ENCODE measurements at places on chromosomes 4 and X. TPM values are rescaled to one million over a fixed set of nuclear protein-coding genes. Genes with fewer than 3 reads are reported as not detected.

- DNase-seq: no peak
Observed at GRCh38 chr4:113505044-113505443, 256.5 kb downstream of the CAMK2D start.

DNA sequence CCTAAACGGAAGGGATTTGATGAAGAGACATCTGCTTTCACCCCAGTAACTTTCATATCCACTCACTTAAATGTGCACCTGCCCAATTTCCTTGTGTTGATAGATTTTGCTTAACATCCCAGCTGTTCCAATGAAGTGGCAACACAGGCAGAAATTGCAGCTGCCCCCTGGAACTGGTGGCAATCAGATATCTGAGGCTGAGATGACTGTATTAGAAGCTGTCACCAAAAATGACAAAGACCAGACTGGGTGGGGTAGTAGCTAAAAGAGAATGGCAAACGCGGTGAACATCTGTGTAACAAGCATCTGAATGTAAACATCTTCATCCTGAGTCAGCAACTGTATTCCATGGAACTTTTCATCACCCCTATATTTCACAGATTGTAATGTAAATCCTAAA lies 17.1 kb downstream of the GABRA2 start:
- peak; percentile 6 for DNase-seq

The PITX2 gene
- total RNA-seq: 93.3 TPM

The DUSP9 gene
- total RNA-seq: not detected
